ENCODE measurements at places on chromosomes 6 and 20. TPM values are rescaled to one million over a fixed set of nuclear protein-coding genes. Genes with fewer than 3 reads are reported as not detected.

GRCh38 chr6:134607411-134607810 lies 289.5 kb upstream of the SGK1 start:
- no peak for DNase-seq

GRCh38 chr6:167047554-167047953 lies 48.4 kb downstream of the CEP43 start:
- no peak for DNase-seq

- no peak for DNase-seq
Observed at GRCh38 chr6:51842061-51842803, 245.2 kb downstream of the PKHD1 start.

- no peak for DNase-seq
Observed at GRCh38 chr6:36362551-36363370, 24.7 kb downstream of the ETV7 start.

DNA sequence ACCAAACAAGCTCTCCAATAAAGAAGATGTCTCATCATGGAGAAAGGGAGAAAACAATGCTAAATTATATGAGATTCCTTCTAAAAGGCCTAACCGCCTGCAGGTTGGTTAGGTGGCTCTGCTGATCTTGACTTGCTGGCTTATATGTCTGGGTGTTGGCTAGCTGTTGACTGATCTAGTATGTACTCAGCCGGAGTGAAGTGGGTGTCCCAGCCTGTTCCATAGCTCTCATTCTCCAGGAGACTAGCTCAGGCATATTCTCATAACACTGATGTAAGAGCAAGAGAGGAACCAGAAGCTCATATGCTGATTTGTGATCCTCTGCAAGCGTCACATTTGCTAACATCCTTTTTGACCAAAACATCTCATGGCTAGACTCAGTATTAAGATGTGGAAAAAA lies 473.0 kb downstream of the BMP2 start:
- DNase-seq, result no peak

DNA sequence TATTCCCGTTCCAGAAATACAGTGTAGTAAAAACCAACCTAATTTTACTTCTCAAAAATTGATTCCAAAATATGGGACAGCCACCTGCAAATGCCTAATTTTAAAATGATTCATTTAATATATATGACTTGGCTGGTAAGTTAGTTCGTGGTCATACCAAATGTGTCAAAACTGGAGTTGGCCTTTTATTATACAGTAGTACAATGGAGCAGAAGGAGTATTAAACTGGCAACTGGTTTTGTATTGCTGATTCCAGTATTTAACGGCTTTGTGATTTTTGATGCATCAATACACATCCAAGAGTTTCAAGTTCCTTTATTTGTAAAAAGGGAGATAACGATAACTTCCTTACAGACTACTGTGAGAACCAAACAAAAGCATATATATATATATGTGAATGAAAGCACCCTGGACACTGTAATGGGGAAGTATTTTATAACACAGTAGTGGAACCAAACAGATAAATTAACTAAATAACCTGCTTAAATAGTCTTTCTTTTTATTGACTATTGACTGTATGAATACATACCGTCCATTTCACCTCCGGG lies 24.8 kb downstream of the SAMHD1 start:
- no peak for DNase-seq

GRCh38 chr6:125432963-125433362 lies 131.2 kb upstream of the HDDC2 start:
- no peak for DNase-seq

DNA sequence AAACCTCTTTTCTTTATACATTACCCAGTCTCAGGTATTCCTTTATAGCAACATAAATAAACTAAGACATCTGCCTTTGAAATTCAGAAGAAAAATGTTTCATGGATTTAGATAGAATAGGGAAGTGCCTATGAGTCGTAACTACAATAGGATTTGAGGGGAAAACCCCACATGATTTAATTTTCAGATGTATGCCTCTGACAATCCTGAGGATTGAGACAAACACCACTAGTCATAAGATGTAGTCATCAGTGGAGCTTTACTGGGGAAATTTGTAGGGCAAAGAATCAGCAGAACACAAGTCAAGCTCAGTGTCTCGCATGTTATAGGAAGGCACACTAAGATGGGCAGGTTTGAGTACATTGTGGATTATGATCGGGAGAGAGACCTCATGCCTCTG lies 566.4 kb downstream of the BMP2 start:
- DNase-seq, result no peak

Gene COX4I2
- polyA plus RNA-seq, result not detected

Gene NRSN1
- polyA plus RNA-seq, result not detected

Gene FAM83C
- polyA plus RNA-seq, result not detected

Gene MEI4
- polyA plus RNA-seq, result not detected

Gene VNN1
- 0.03 TPM for polyA plus RNA-seq

Gene BPHL
- 14.9 TPM for polyA plus RNA-seq

Gene LTA
- polyA plus RNA-seq, result not detected
